ENCODE measurements at places on chromosomes 12 and 14.

DNA sequence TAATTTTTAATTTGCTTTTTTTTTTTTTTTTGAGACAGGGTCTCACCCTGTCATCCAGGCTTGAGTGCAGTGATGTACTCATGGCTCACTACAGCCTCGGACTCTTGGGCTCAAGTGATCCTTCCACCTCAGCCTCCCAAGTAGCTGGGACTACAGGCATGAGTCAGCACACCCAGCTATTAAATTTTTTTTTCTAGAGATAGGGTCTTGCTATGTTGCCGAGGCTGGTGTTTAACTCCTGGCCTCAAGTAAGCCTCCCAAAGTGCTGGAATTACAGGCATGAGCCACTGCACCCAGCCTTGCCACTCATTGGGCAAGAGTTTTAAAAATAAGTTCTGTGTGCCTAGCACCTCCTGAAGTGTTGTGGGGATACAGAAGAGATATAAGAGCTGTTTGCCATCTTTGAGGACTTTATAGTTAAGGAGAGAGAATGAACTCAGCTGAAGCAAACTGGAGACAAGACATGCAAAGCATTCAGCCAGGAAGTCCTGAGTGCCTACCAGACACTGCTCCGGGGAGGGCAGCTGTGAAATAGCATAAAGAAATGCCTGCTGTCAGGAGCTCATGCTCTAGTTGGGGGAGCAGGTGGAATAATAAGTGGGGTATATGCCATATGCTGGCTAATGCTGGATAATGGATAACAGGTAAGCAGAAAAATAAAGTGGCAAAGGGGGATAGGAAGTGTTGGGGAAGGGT is 15.0 kb upstream of the EMP1 start:
- DNase-seq, result no peak

DNA sequence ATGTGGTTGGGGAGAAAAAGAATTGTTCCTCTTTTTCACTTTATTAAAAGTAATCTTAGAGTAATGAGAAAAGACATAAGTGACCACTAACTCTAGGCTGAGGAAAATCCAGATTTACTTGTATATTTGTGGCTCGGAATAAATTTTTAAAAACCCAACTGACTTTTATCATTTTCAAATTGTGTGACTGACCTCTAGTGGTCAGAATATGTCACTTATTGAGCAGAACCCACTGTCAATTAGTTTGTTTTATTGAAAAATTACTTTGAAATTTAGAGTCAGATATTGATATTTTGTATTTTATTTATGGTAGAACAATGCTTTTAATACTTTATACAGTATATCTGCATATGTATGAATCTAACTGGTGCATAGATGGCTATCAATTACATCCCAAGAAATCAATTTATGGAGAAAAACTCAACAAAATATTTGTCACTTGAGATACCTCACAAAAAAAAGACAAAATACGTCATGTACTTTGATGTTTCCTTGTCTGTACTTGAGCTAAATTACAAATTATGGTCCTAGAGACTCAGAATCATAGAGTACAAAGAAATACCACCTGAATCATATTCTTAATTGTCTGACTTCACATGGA is 229.4 kb downstream of the CNTN1 start:
- no peak for DNase-seq

DNA sequence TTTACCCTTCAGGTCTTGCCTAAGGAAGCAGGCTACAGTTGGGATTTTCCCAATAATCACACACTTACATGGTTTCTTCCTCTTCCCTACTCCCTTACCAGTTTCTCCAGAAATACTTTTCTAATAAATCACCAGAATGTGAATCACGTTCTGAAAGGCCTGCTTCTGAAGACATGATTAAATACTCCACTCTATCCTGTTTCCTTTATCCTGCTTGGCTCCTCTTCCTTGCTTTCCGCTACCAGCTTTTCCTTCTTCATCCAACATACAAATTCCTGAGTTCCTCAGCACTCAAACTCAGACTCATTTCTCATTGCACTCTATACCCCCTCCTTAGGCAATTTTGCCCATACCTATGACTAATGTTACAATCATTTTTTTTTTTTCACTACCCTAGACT is 118.3 kb downstream of the MGAT4C start:
- DNase-seq, result peak; percentile 64

DNA sequence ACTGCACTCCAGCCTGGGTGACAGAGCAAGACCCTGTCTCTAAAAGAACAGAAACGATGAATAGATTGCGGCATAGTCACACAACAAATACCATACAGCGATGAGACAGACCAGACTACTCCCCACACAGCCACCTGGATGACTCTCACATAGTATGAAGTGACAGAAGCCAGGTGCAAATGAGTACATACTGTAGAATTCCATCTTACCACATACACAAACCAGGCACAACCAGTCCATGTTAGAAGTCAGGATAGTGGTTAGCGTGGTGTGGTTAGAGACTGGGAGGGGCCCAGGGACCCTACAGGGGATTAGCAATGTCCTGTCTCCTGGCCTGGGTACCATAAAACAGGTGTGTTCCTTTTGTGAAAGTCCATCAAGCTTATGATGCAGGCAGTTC is 53.8 kb downstream of the FAM222A start:
- DNase-seq, result no peak

GRCh38 chr14:69473946-69474345 is 10.6 kb upstream of the PLEKHD1 start:
- no peak for DNase-seq

DNA sequence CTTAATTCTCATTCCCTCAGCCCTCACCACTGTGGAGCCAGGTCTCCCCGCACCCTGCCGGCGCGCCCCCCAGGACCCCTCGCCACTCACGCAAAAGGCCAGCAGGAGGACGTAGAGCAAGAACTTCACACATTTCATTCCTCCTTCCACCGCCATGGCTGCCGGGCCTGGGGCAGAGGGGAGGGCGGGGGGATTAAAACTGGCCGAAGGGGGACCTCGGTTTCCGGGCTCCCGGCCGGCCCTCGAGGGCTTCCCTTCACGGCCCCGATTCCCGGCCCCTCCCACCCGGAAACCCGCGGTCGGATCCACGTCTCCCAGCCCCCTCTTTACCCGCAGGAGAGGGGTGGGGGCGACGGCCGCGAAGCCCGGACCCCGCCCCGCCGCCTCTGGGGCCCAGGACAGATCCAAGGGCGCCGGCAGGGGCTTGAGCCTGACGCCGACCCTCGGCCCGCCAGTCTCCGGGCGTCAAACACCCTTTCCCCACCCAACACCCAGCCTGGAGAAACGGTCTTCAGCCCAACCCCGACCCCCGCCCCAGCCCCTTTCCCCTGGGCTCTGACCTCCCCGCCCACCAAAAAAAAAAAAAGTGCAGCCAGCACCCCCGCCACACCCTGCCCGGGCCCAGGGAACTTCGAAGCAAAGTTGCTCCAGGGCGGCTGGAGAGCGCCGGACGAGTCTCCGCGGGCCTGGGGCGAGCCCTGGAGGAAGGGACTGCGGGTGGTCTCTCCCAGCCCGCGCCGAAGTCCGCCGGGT is 447 bp downstream of the CD63 start:
- DNase-seq, result no peak

DNA sequence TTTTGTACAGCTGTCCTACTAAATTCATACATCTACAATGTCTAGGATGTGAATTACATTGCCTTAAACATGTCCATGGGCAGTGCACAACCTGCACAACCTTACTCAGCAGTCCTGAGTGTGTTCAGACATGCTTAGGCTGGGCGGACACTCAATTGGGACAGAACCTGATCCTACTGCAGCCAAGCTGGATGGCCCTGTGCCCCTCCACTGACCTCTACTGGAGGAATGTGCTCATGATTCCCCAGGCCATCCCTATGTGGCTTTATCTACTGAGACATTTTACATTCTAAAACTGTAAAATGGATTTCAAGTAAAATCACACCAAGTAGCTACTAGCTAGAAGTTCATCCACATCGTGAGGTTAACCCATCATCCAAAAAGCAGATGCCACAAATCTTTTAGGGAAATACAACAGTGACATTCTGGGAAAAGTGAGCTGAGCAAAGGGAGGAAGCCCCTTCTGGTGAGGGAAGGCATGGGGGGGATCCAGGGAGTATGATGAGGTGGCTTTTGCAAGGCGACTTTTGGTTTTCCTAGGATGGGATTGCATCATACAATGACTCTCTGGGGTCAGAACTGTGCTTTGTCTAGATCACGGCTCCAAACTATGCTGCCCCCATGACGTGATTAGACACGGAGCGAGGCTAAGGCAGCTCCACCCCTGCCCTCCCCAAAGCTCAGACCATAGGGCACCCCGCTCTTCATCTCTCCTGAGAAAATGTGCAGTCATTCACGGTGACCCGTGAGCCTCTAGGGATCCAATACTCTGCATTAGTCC is 911.7 kb upstream of the TMEM132C start:
- no peak for DNase-seq

DNA sequence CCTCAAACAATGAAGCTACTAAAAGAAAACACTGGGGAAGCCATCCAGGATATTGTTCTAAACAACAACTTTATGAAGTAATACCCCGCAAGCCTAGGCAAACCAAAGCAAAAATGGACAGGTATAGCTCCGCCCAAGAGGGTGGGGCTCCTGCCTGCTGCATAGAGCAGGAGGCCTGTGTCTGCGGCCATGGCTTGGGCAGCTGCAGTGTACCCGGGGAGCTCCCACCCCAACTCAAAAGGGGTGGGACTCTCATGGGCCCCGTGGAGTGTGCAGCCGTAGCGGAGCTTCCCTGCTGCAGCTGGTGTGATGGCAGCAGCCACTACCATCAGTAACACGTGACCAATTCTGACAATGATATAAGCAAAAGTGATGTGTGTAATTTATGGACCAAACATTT is 264.2 kb upstream of the KITLG start:
- DNase-seq, result no peak

- no peak for DNase-seq
These were observed 69.6 kb upstream of the SLCO1C1 start for GRCh38 chr12:20625531-20625930.

DNA sequence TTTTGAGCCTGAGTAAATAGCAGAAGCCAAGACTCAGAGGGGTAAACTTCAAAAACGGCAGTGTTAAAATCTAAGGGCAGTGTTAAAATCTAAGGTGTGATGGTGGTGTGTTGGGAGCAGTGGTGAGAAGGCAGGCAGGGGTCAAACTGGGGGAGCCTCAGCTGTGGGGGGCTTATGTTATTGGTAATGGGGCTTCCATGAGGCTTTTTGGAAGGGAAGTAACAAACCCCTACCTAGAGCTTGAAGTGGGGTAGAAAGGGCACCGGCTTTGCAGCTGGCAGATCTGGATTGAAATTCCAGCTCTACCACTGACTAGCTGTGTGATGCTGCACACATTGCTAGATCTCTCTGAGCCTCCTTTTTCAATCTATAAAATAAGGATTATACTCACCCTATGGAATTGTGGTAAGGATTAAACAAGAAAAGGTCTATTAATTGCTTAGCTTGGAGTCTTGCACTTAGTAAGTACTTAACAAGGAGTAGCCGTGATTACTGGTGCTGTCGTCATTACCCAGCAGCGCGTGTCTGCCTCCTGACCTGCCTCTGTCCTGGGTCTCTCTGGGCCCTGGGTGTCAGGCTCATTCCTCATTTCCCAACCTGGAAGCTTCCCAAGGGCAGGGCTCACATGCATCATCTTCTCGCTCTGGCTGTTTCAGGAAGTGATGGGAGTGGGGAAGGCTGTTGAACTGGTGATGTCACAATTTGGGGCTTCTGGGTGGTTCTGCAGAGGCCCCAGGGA is 18.5 kb upstream of the KRT80 start:
- DNase-seq, result no peak

GRCh38 chr14:54848910-54849309 is 53.7 kb downstream of the GCH1 start:
- no peak for DNase-seq

- DNase-seq, result no peak
These were observed 888 bp downstream of the CCDC88C start for GRCh38 chr14:91416744-91417119.

DNA sequence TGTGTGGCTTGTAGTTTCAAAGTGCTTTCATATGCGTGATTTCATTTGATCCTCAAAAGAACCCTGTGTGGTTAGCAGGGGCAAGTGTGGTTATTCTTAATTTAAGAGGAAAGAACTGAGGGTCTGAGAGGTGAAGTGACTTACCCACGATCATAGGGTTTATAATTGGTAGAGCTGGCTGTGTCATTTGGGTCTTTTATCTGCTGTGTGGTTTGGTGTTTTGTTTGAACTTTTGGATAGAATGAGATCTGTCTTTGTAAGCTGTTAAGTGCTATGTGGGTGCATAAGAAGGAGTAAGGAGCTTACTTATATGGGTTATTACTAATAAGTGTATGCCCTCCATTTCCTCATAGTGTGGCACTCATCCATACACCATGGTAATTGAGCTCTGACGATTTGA is 190.0 kb downstream of the CACNA1C start:
- DNase-seq, result no peak

DNA sequence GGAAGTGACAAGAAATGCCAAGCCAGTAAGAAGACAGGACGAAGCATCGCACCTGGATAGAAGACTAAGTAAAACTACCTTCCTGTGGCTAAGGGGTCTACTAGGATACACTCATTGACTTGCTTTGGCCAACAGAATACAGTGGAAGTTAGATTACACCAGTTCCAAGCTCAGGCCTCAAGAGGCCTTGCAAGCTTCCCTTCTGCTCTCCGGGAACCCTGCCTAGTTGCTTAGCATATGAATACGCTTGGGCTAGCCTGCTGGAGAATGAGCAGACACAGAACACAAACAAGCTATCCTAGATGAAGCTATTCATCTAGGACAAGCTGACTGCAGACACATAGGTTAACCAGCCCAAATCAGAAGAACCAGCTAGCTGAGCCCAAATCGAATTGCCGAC is 97.0 kb downstream of the DPF3 start:
- no peak for DNase-seq

GRCh38 chr12:50056639-50056976 is 788 bp upstream of the ASIC1 start:
- DNase-seq, result no peak

- DNase-seq, result no peak
These were observed 2.4 kb downstream of the CKB start for GRCh38 chr14:103520269-103520656.

DNA sequence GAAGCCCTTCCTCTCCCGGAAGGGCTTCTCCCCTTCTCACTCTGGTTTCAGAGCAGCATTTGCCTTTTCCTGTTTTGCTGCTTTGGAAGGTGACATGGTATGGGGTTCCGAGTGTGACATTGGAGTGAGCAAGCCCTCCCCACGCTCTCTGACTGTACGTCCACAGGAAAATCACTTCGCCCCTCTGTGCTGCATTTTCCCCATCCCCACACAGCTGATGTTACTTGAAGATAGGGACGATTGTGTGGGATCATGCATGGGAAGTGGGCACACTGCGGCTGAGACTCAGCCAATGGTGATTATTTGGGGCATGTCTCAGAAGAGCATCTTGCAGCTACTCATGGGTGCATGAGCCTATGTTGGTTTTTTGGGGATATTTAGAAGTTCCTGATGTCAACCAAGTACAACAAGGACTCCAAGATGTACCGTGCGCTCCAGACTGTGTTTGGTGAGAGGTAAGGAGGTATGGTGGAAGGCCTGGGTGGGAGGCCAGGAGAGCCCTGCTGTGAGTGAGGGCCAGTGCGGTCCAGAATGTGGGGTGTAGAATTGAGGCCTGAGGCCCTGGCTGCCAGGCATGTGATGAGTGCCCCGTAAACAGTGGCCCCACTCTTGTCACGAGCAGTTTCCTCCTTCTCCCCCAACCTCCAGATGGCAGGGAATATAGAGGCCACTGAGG is 15.1 kb downstream of the CYP46A1 start:
- DNase-seq, result no peak

- no peak for DNase-seq
These were observed 36.4 kb upstream of the NCOR2 start for GRCh38 chr12:124603831-124604251.

- no peak for DNase-seq
These were observed 62.2 kb upstream of the CAPRIN2 start for GRCh38 chr12:30816742-30817465.
